Myocyte (in vitro differentiated cells): ENCODE measurements at places on chromosomes 6 and 20.

DNA sequence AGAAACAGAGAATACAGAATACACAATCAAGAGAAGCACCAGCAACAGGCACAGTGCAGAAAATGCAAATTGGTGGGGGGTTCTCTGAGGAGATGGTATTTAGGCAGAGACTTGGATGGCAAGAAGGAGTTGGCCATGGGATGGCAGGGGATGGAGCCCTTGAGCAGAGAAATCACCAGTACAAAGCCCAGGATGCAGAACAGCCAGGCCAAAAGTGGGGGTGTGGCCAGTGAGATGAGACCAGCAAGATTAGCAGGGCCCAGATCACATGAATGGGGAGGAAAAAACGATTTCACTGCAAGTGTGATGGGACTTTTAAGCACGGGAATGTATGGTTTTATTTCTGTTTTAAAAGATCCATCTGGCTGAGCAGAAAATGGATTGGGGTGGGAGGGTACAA, 63.4 kb downstream of the TRAM2 start:
- DNase-seq: no peak

DNA sequence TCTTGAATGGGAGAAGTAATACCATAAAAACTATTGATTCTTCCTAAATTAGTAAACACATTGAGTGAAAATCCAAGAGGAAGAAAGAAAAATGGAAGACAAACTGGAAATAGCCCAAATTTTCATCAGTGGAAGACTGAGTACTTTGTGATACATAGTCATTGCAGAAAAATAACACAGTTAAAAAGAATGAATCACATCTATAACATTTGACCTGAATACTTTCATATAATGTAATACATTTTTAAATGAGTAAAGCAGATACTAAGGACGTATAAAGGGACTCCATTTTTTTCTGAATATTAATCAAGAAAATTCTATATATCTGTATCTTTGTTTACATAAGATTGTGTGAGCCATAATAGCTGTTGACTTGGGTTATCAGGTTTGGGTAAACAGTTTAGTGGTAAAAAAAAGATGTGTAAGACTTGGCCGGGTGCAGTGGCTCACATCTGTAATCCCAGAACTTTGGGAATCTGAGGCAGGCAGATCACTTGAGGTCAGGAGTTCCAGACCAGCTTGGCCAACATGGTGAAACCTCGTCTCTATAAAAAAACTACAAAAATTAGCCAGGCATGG, 4.3 kb upstream of the SLC17A2 start:
- DNase-seq: no peak

- peak; percentile 81 for DNase-seq
These were observed 71.4 kb upstream of the TULP1 start for GRCh38 chr6:35583893-35584688.

- no peak for DNase-seq
These were observed 59.6 kb downstream of the PRDM1 start for GRCh38 chr6:106145741-106146227.

GRCh38 chr6:111809264-111809663, 64.0 kb downstream of the FYN start:
- DNase-seq: no peak

DNA sequence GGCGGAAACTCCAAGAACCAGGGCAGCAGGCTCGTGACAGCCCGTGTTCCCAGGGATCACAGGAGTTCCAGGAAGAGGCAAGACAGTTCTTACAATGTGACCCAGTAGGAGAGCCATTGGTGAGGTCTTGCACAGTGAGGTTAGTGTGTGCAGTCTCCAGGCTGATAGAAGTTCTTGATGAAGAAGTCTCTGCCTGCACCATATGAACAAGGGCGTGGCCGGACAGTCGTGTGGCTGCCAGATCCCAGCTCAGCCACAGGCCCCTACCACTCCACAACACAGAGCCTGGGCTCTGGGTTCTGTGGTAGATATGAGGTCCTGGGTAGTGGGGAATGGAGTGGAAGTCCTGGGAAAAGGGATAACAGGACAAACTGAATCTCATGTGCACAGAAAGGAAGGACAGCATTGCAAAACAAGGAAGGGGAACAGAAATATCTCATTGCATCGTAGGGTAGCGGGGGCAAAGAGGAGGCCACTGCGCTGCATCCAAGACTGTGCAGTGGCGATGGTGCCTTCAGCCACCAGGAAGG, 65.2 kb downstream of the STX11 start:
- DNase-seq: peak; percentile 42

DNA sequence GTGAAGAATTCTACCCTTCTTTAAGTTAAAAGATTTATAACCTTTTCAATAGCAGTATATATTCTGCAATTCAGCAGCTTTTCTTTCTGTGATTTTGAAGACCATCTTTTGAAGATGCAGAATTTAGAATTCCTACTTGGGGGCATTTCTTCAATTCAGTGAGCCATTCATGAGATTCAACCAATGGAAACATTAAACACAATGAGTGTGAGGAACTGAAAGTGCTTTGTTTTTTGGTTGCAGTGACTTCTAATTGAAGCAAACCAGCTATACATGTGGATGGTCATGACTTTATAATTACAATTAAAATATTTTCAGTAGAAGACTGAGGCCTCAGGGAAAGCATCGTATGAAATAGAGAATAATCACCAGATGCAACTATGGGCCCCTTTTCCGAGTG, 108.3 kb downstream of the CARMIL1 start:
- DNase-seq: no peak

DNA sequence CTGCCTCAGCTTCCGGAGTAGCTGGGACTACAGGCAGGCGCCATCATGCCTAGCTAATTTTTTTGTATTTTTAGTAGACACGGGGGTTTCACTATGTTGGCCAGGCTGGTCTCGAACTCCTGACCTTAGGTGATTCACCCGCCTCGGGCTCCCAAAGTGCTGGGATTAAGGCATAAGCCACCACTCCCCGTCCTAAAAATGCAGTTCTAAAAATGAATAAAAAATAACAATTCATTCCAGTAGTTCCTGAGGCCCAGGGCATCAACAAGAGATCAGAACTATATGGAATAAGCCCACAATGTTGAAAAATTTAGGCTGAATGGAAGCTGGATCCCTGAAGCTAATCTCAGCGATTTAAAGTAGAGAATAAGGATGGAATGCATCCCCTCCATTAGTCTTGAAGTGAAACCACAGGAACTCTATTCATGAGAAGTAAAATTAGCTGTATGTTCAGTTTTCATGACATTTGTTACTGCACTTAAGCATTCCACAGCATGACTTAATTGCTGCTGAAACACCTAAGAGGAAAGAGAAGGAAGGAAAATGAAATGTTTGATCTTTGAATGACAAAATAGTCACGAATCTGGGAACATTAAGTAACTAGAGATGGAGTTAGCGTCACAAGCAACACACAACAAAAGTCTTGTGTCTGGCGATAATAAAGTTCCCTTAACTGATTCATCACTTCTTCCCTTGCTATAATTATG, 80.4 kb upstream of the RIPOR2 start:
- DNase-seq: no peak

GRCh38 chr20:12223057-12223456, 305.4 kb downstream of the BTBD3 start:
- DNase-seq: no peak

DNA sequence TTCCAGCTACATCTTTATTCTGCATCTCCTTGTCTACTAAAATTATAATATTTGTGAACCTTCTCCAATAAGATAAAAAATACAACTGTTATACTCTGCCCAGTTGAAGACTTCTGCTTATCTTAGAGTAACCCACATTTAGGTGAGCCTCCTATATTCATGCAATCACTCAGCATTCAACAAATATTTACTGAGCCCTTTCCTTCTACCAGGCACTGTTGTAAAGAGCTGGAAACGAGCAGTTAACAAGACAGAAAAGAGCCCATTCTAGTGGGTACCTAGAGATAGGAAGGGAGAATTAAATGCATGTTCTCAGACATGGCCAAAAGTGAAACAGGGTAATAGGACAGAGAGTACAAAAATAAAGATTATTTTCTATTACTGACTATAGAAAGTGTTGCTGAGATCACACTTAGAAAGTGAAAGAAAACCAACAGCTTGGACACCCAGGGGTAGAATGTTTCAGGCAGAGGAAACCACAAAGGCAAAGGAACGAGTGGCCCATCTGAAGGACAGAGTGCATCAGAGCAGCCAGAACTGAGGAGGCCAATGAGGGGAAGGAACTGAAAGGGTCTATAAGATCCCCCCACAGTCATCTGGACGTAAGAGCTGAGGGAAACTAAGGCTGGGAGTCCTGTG, 50.8 kb upstream of the SMLR1 start:
- no peak for DNase-seq

- no peak for DNase-seq
These were observed 46.6 kb downstream of the DUSP22 start for GRCh38 chr6:338815-339262.

DNA sequence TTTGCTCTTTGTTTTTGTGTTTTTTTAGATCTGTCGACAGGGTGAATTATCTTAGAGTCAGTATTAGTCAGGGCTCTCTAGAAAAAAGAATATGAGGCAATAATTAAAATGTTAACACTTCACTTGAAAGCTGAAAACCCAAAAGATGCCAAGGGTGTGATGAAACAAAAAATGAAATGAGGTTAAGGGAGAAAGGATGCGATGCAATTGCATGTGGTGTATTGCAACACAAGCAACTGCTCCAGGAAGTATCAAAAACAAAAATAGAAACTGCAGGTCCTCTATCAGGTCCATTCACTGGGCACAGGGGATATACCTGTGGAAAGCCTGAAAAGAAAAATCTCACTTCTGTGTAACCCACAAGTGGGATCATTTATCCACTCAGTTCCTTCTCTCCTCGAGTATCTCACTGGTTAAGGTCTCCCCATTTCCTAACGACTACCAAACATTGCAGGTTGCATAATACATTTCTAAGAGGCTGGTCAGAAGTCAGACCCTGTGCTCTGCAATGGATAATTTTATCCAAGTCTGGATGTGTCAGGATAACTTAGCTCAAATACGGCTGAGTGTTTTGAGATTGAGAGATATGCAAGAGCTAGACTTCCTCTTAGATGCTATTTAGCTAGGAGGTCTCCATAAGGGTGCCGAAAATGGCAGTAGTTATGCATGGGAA, 257.7 kb upstream of the GJE1 start:
- no peak for DNase-seq

DNA sequence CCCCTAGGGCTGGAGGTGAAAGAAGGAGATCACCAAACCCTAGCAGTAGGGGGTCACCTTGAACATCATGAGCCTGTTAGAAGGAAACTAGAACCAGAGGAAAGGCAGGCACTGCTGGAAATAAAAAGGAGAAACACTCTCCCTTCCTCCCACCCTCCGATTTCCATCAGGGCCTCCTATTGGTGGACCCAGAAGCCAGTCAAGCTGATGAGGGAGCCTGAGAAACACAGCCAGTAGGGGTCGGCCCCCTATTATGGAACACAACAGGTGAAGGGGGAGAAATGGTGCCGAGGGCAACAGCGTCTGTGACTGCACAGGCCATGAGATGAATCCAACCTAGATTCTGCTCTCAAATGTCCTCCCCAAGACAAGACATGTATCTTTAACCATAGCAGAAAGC, 156.1 kb upstream of the LRFN2 start:
- no peak for DNase-seq

DNA sequence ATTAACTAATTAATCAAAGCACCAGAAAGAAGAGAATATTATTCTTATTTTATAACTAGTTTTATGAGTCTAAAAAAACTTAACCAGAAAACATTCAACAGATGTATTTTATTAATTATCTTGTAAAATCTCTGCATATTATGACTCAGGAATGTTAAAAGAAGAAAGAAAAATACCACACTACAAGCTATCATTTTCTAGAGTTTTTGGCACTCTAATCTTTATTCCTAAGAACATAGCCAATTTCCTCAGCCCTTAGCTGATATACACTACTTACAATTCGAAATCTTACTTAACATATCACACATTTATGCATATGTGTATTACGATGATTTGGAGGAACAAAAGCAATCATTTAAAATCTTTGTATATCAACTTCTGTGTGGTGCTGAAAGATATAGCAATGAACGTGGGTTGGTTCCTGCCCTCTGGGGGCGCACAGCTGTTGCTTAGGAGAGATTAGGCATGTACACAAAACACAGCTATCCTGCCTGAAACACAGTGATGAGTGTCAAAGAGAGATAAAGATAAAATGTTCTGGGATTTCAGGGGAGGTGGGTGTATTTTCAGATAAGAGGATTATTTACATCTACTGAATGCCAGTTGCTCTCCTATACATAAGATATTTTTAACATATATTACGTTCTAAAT, 404.5 kb downstream of the SYNE1 start:
- peak; percentile 31 for DNase-seq

- no peak for DNase-seq
These were observed 56.6 kb upstream of the EYA2 start for GRCh38 chr20:46838011-46838410.

DNA sequence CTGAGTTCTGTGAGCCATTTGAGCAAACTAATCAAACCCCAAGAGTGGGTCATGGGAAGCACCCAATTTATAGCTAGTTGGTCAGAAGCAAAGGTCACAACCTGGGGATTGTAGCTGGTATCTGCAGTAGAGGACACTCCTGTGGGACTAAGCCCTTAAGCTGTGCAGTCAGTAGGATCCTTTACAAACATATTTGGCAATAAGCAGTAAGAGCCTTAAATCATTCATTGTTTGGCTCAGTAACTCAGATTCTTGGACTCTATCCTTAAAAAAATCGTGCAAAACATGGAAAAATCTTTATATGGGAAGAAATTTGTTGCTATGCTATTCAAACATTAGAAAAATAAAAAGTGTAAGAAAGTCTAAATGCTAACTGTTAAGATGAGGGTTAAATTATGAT, 29.9 kb downstream of the FRK start:
- no peak for DNase-seq

- DNase-seq: no peak
These were observed 27.8 kb downstream of the LRRC1 start for GRCh38 chr6:53822401-53823125.

DNA sequence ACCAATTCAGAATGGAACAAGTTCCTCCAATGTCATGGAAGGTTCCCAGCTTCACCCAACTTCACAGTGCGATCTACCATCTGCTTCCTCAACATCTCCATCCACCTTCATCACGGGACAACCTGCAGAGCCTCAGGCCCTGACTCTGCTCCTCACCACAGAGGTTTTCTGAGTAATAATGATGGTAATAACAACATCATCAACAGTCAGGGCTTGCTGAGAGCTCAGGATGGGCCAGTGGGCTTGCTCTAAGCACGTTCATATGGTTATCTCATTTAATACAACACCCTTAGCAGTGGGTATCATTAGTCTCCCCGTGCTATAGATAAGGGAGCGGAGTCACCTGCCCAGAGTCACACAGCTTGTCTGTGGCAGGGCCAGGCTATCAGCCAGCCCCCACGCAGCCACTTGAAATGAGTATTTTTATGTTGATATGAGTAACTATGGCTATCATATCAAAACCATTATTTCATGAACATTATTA, 38.6 kb downstream of the PREX1 start:
- DNase-seq: no peak

DNA sequence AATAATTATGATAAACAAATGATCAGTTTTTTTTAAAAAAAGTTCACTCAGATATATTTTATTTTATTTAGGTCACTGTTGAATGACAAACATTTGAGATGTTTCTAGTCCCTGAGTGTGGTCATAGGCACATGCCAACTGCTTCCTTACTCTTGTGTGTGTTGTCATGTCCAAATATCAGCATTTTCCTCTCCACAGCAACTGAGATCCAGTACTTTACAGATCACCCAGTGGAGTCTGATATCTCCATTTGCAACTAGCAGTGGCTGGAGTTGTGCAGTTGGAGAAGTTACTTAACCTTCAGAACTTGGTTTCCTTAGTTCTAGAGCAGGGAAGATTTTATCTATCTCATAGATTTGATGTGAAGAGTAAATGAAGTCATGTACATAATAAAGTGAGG, 101.3 kb downstream of the MYB start:
- DNase-seq: no peak

- no peak for DNase-seq
These were observed 468.7 kb upstream of the ID4 start for GRCh38 chr6:19368511-19368910.

GRCh38 chr6:38185244-38185643, 365.7 kb downstream of the ZFAND3 start:
- DNase-seq: no peak
